CD4-positive, alpha-beta T cell treated with Interleukin-2 at 100 ng/mL for 4 hours (primary cell): ENCODE measurements at places on chromosomes 16 and 17.

- DNase-seq: no peak
Observed at GRCh38 chr16:31085411-31085810, 3.3 kb downstream of the PRSS53 start.

GRCh38 chr16:51243936-51244436 lies 92.9 kb upstream of the SALL1 start:
- DNase-seq: no peak

DNA sequence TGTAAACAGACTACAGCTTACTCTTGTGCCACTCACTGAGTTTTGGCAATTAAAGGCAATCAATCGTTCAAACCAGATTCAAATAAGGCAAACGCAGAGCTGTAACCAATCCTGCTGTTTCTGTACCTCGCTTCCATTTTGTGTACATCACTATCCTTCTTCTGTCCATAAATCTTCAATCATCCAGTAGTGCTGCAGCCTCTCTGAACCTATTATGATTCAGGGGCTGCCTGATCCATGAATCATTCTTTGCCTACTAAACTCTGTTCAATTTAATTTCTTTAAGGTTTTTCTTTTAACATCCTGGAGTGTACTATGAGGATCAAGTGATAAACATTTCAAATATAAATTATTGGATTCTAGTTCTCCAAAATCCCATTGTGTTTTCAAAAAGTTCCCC lies 93.9 kb downstream of the CEP112 start:
- DNase-seq: no peak

DNA sequence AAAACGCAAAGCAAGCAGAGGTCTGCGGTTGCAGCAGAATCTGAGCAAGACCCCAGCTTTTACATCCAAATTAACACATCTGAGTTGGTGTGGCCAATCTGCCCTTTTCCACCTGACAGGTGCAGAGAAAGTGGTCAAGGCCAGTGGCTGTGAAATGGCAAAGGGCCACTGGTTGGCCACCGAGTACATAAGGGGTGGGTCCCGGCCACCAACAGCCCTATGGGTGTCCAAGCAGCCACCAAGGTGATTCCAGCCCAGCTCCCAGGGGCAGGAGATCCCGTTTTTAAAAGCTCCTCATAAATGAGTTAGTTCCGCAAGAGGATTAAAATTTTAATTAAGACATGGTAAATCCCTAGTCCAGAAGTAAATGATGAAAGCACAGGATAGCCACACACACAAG lies 29.1 kb downstream of the USP7 start:
- DNase-seq: no peak

- no peak for DNase-seq
Observed at GRCh38 chr17:64439956-64440355, 9.0 kb upstream of the MILR1 start.

- DNase-seq: no peak
Observed at GRCh38 chr16:11306381-11306780, 25.3 kb upstream of the PRM1 start.

DNA sequence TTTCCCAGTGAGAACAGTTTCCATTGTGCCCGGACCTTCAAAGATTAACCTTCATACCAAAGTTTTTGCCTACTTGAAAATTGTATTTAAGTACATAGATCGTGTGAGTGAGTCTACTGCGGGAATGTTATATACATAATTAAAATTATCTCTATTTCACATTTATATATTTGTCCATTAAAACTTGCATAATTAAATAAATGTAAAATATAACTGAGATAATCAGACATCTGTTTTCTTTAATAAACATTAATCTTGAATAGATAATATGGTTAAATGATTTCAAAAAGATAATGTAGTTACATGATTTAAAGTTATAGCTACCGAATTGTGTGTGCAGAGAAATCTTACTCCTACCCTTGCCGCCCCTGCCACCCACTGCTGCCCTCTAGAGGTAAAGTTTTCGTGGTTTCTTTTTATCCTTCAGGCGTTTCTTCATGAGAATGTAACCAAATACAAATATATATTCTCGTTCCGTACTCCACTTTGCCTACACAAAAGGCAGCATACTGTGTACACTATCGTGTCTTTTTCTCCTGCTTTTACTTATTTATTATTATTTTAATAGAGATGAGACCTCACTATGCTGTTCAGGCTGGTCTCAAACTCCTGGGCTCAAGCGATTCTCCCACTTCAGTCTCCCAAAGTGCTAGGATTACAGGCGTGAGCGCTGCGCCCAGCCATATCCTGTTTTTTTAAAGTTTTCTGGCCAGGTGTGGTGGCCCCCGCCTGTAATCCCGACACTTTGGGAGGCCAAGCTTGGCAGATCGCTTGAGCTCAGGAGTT lies 35.6 kb downstream of the RPA1 start:
- DNase-seq: peak; percentile 79

DNA sequence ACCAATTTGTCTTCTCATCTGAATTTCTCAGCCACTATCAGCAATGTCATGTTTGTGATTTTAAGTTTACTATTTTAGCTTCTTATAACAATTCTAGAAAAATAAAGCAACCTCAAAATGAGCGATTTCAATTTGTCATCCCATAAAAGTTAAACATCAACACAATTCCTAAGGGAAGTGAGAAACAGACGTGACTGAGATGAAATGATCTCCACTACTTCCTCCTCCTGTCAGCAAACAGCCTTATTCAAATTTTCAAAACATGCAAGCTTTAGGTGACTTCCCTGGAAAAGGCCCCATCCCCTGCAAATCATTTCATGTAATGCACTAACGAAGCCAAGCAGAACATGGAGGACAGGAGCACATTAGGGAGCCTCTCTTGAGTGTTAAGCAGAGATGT lies 64.9 kb downstream of the ZNF652 start:
- DNase-seq: no peak

DNA sequence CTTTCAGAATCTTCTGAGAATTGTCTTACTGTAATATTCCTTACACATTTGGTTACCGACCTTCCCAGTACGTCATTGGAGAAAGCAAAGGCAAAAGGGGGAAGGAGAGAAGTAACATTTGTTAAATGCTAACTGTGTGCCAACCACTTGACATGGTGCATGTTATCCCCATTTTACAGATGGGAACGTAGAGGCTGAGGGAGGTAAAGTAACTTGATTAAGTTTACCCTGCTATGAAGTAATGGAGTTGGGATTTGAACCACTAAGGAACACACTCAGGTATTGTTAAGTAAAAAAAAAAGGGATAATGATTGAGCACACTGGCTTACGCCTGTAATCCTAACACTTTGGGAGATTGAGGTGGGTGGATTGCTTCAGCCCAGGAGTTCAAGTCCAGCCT lies 156.4 kb downstream of the PRKCA start:
- no peak for DNase-seq

DNA sequence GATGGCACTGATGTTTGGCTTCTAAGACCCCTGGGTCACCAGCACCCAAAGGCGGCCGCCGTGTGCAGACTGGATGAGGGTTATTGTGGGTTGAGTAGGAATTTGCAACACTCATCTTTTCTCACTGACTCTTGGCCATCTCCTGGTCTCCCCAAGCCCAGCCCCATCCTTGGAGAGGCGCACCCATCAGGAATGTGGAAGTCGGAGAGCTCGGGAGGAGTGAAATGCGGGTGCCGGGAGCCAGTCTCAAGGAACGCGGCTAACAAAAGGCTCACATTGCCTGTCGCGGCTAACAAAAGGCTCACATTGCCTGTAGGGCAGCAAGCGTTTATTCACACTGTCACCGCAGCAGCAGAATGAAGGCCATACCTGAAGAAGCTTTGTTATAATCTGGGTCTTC lies 248.6 kb downstream of the FOXL1 start:
- DNase-seq: no peak

GRCh38 chr16:4683255-4684057 lies 9.9 kb upstream of the NUDT16L1 start:
- no peak for DNase-seq

GRCh38 chr16:66585481-66586239 lies 6.4 kb downstream of the CMTM2 start:
- DNase-seq: no peak

DNA sequence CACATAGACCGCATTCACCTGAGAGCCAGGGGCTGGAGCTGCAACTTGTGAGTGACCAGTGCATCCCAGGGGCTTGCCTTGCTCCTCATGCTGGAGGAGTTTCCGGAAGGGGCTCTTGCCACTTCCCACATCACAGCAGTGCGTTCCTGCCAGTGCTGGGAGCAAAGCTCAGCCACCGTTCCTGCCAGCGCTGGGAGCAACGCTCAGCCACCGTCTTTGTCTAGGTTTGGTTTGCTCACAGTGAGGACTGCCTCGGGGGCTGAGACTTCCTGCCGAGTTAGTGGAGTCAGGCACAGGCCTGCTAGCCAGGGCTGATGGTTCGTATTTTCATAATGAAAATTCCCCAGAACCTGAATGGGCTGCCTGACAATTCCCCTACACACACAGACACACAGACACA lies 5.4 kb upstream of the CHRNE start:
- no peak for DNase-seq

DNA sequence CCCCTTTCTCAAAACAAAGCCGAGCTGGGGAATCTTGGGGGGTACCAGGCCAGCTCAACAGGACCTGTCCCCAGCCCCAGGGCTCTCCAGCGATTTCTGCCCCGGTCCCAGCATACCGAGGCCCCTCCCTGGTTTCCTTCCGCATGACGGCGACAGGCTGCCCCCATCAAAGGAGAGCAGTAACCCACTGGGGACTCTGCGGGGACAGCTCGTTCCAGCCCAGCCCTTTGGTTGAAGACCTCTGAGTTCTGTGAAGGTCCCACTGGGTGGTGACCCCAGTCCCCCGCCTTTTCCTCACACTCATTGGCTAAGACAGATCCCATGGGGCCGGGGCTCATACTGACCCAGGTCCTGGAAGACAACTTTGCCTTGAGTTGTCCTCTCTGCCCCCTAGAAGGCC lies 4.1 kb downstream of the SMTNL2 start:
- no peak for DNase-seq

GRCh38 chr17:82931699-82932517 lies 92.1 kb upstream of the ZNF750 start:
- DNase-seq: no peak

- no peak for DNase-seq
Observed at GRCh38 chr16:67194260-67194659, 2.3 kb downstream of the E2F4 start.

DNA sequence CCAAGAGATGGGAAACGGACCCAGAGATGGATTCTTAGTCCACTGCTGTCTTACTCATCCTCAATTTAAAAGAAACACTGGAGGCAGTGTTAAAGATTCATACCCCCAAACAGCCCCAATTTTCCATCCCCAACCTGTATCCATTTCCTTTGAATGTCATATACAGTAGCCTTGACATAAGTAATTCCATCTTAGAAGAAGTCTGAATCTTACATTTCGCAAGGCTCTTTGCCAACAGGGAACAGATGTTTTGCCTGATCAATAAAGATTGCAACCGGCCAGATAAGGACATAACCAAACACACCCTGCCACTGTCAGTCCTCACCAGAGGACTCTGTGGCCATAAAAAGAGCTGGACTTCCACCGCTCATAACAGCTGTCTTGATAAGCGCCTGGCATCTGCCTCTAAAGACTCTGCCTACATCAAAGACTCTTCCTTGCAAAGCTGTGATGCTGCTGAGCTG lies 59.0 kb upstream of the MED9 start:
- DNase-seq: no peak

DNA sequence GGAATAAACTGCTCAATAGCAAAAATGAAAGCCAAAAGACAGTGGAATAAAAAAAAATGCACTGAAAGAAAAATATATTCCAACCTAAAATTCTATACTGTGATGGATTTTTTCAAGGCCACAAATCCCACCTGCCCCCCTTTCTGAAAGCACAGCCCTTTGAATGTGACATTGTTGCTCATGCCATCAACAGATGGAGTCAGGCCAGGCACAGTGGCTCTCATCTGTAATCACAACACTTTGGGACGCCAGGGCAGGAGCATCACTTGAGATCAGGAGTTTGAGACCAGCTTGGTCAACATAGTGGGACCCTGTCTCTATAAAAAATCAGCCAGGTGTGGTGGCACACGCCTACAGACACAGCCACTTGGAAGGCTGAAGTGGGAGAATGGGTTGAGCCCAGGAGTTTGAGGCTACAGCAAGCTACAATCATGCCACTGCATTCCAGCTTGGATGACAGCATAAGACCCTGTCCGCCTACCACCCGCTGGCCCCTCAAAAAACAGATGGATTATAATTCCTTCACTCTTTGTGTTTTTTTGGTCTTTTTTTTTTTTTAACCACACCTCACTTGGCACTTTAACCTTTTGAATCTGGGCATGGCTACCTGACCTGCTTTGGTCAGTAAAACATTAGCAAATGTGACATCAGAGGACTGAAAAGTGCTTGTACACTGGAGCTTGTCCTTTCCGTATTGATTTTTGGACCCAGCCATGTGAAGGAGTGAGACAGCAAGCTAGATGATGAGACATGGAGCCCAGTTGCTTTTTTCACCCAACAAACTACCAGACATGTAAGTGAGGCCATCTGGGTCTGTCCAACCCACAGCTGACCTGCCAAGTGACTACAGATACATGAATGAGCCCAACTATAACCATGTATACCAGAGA lies 36.3 kb downstream of the GLG1 start:
- no peak for DNase-seq

- no peak for DNase-seq
Observed at GRCh38 chr17:46769531-46770438, 48.7 kb downstream of the WNT3 start.

DNA sequence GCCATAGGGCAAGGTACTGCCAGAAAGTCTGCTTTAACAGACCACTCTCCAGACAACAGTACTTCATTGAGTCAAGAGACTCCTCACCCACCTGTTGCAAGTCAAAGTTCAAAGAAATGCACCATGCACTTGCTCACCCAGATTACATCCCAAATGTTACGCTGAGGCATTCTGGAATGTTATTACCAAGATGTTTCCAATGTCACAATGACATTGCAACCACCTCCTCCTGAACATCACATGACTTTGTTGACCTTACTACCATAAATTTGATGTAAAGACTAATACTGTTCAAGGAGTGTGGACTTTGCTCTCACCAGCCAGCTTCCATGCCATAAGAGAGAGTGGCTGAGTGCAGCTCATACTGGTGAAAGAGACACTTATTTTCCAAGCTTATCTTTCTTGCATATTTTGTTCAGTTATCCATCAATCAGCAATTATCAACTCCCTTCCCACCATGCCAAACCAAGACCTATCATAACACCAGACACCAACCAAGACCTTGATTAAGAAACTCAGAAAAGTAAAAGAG lies 58.5 kb upstream of the BCAR1 start:
- DNase-seq: no peak

- no peak for DNase-seq
Observed at GRCh38 chr17:13631529-13631928, 29.8 kb upstream of the HS3ST3A1 start.

DNA sequence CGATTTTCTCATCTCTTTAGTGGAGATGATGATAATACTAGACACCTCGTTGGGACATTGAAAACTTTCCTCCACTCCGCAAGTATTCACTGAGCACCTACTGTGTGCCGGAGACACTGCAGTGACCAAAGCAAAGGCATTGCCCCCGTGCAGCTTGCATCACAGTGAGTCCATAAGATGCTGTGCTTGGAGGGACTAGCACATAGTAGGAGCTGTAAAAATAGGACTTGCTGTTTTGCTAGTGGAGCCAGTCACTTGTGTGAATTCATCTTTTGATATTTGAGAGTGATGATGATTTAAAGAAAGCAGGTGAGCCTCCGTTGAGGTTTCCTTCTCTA lies 5.3 kb upstream of the MAP2K3 start:
- DNase-seq: no peak
